ENCODE measurements at places on chromosomes 1 and 21.

GRCh38 chr1:154404511-154404931 is 622 bp upstream of the IL6R start:
- no peak for DNase-seq

GRCh38 chr1:24914226-24915069 is 15.6 kb downstream of the RUNX3 start:
- peak; percentile 24 for DNase-seq

GRCh38 chr21:46489800-46490199 is 31.1 kb downstream of the DIP2A start:
- no peak for DNase-seq

DNA sequence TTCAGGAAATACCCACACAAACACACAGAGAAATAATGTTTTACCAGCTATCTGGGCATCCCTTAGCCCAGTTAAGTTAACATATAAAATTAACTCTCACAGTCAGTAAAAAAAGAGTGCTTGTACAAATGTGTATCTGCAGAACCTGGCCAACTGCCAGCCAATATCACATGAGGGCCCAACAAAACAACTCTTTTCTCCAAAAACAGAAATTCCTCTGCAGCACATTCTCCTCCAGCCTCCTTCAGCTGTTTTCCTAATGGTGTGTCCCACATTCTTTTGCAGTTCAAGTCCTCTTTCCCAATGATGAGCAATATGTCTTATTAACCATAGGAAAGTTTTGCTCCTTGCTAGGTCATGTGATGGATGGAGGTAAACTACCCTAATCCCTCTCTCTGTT is 75.5 kb downstream of the LRRC7 start:
- DNase-seq: no peak

DNA sequence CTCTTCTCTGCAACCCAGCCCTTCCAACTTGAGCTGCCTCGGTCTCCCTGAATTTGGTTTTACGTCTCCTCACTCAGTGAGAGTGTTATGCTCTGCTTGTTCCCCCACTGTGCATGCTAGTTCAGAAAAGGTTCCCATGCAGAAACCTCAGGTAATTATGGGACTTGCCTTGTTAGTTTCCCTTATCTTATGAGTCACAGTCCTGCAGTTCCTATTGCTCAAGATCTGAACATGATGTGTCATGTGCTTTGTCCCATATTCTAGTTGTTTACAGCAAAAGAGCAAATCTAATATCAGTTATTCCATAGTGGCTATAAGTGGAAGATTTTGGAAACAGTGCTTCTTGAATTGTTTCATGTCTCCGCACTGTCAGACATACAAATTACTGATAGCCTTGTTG is 74.4 kb downstream of the DUSP10 start:
- DNase-seq: peak; percentile 59

- DNase-seq: no peak
Observed at GRCh38 chr1:166884971-166885370, 8.9 kb upstream of the TADA1 start.

- DNase-seq: no peak
Observed at GRCh38 chr1:175629318-175629694, 114.1 kb downstream of the TNR start.

DNA sequence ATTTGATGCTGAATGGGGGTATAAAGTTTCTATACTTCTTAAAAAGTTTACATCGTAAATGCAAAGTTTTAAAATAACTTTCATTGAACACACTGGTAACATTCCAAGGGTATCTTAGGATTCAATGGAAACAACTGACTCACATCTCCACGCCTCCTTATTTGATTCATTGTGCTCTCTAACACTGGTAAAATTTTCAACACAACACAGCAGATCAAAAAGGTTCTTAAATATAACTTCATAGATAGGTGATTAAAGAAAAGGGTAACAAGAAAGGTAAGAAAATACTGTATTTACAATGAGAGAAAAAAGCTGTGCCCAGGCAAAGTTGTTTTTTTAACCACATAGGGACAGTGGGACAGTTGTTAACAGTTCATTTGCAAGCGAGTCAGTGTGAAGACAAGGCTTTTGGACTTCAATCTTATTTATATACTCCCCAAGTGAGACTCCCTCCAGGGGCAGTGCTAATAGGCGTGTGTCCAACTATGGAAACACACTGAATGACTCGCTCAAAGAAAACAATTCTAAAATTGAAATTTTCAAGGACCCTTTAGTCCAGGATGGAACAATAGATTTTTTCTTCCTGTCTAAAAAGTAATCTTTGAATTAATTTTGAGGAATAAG is 140.5 kb downstream of the TIAM1 start:
- DNase-seq: no peak

GRCh38 chr1:116711263-116711840 is 42.9 kb upstream of the CD2 start:
- no peak for DNase-seq

GRCh38 chr1:162868972-162869371 is 8.0 kb upstream of the CCDC190 start:
- DNase-seq: no peak

DNA sequence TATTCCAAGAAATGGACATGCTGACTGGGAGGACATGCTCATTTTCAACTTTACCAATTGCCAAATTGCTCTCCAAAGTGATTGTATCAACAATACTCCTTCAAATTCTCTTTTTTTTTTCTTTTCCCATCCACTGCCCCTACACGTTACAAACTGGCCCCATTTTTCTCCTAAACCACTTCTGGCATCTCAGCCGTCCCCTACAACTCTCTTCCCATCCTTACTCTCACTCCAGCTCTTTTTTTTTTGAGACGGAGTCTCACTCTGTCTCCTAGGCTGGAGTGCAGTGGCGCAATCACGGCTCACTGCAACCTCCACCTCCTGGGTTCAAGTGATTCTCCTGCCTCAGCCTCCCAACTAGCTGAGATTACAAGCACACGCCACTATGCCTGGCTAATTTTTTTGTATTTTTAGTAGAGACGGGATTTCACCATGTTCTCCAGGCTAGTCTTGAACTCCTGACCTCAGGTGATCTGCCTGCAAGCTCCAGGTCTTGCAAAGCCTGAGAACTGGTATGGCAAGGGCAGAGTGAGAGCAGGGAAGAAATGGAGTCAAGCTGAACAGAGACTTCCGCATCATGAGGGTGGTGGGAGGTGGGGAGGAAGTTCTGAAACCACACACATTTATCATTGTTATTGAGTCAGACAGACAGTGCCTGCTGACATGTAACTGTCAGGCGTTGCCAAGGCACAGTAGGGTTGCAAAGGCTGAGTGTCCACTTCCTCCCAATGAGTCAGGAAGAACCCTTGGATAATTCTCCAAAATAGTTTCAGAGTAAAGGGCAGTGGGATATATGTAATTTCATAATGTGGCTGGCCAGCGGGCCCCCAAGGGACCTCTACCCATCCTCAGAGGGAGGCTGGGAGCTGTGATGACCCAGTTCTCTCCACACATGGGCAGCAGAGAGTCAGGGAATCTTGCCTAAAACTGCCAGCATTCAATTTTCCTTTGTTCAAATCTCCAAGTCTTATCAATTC is 17.4 kb downstream of the CELA3A start:
- DNase-seq: peak; percentile 90

GRCh38 chr1:21935393-21935804 is 1.7 kb downstream of the HSPG2 start:
- peak; percentile 79 for DNase-seq

DNA sequence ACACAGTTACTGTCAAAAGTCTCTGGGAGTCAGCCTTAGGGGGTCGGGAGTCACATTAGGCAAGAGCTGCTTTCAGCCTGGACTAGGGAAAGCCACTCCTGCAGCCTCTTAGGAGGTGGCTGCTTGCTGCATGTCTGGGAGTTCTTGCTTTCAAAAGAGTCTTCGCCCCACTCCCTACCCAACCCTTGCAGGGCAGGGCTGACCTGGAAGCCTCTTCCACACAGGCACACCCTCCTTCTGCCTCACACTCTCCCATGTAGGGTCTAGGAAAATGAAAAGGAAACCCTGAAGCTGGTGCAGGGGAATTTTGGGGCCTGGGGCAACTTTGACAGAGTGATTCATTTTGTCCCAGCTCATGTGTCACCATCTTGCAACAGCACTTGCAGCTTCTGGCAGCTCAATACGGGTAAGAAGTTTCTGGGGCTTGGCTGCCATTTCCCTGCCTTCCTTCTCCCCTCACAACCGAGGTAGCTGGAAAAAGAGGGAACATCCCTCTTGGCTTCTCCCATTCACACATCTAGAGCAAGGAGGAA is 37.3 kb downstream of the KCND3 start:
- DNase-seq: no peak

All from AG10803 (cell line).